Stimulated activated CD8-positive, alpha-beta memory T cell treated with anti-CD3 and anti-CD28 coated beads, Interleukin-2, amount 100 ng/mL, for 1 hour (primary cell): ENCODE measurements at places on chromosomes 7 and 10.

- no peak for DNase-seq
Observed at GRCh38 chr7:130356121-130356875, 11.7 kb downstream of the CPA5 start.

- DNase-seq: no peak
Observed at GRCh38 chr10:132468216-132468615, 69.4 kb upstream of the INPP5A start.

GRCh38 chr7:122306320-122307227 lies 2.0 kb upstream of the FEZF1 start:
- no peak for DNase-seq

DNA sequence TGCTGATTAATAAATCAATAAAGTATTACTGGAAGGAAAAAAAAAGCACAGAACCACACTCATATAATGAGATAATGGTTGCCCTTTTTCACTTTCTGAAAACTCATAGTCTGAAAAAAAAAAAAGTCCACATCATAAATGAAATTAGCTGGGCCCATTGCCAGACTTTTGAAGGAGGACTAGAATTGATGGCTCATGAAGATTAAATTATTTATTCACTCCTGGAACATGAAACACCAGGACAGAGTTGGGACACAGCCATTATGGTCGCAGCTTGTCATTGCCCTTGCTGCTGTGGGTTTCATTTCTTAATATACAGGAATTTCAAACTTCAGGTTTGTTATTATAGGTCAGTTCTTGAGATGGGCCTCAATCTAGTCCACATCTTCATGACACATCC lies 91.9 kb downstream of the CNTNAP2 start:
- no peak for DNase-seq

DNA sequence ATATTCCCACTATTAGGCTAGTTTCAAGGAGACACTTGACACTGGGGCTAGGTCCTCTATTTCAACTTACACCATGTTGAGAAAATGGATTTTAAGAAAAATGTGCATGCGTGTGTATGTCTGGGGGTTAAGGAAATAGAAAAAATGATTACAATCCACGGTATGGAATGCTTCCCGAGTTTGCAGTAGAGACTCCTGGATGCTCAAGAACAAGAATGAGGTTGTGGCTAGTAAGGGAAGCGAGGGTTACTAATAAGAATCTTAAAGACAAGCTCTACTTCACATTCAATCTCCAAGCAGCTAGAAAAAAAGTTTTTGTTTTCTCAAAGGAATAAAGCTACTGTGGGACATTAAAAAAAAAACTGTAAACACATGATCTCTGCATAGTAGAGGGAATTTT lies 54.7 kb downstream of the ANK3 start:
- no peak for DNase-seq

DNA sequence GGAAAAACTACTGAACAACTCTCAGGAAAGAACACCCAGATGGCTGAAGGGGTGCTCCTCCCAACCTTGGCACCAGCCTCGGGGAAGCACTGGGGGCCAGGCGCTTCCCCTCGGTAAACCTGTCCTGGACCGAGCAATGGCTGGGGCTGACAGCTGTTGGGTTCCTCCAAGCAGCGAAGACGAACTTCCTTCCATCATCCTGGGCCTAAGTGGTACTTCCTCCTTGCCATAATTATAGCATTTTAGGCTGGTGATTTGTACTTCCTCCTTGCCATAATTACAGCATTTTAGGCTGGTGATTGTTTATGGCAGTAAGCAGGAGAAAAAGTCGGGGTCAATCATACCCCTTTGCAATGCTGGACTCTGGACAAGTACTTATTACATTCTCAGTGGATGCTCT lies 69.3 kb downstream of the MYOF start:
- DNase-seq: no peak

DNA sequence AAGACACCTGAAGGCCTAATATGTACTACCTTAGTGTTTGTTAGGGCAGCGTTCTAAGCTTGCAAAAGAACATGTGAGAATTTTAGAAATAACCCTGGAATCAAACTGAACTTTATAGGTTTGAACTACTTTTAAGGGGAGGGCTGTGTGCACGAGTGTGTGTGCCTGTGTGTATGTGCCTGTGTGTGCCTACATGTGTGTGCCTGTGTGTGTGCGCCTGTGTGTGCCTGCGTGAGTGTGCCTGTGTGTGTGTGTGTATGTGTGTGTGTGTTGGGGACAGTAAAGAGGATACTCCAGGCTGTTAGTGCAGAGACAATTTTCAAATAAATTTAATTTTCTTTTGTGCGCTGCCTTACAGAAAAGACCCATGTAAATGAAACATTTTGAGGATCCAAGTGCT lies 68.1 kb upstream of the WDR11 start:
- DNase-seq: no peak

DNA sequence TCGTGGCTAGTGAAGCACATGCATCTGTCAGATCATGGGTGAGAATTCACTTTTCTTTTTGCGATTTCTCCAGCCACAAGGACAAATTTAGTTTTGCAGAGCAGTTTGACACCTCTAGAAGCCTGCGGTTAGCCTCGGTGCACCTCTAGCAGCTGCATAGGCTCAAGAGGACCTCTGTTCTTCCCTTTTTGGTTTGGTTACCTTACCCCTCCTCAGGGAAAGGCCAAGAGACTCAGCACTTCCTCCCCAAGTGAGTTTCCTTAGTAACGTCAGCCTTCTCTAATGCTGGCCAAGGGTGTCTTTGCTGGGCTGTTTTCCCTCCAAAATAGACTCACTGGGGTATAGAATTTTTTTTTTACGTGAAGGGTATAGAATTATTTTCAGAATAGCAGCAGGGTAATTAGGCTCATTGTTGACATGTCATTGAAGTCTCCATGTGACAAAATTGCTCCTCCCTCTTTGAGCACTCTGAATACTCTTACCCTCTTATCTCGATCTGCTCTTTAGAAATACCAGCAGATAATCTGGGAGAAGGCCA lies 97.8 kb downstream of the AUTS2 start:
- DNase-seq: no peak

DNA sequence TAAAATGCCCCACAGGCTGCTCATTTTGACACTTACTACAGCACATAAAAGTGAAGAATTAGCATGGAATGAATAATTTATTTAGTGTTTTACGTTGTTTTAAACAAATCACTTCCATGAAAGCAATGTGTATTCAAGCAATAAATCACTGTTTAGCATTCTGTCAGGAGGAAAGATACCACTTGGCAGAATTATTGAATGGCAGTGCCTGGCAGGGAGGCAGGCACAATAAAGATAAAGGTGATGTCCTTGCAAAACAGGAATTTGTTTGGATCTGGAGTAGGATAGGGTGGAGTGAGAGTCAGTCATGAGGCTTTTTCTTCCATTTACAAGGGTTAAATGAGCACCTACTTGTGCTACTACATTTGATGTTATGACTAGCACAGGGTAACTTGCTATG lies 190.8 kb downstream of the SORCS1 start:
- no peak for DNase-seq

- no peak for DNase-seq
Observed at GRCh38 chr10:131446171-131446570, 134.7 kb upstream of the TCERG1L start.

- no peak for DNase-seq
Observed at GRCh38 chr7:30472784-30473775, 5.5 kb downstream of the NOD1 start.
